Stimulated activated CD8-positive, alpha-beta memory T cell treated with anti-CD3 and anti-CD28 coated beads, Interleukin-4, amount 100 ng/mL, for 1 hour (primary cell): ENCODE measurements at places on chromosomes 11 and 22.
A peak's percentile ranks its signal among the peaks of the same experiment; 100 is the strongest.

- DNase-seq, result no peak
These were observed 251.7 kb downstream of the GRM5 start for GRCh38 chr11:88814076-88814475.

DNA sequence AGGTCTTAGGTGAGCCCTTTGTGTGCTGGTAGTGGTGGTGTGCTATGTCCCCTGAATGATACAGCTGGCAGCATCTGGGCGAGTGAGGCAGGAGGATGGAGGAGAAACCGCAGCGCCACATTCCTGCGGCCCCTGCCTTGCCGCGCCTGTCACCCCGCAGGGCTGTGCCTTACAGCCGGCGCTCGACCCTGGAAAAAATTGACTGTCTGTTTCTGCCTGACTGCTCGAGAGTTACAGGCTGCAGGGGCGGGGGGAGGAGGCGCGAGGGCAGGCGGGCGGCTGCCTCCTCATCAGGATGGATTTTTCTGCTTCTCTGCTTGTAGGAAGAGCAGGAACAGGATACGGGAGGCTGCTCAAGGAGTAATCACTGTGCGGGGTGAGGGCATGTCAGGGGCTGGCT lies 443.4 kb downstream of the MIAT start:
- DNase-seq, result no peak

DNA sequence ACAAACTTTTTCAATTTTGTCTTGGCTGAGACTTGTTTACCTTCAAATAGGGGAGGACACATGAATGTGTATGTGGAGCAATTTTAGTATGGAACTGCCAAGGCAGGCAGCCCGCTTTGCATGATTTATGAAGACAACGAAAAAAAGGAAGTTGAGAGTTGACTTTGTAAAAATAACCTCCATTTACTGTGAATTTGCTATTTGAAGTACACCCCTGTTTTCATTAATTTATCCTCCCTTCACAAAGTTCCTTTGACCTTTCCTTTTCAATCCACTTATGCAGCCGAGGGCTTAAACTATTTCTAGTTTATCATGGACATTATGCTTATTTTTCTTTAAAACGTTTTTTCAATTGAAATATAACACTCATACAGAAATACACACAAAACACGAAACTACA lies 369.6 kb upstream of the CADM1 start:
- DNase-seq, result no peak

DNA sequence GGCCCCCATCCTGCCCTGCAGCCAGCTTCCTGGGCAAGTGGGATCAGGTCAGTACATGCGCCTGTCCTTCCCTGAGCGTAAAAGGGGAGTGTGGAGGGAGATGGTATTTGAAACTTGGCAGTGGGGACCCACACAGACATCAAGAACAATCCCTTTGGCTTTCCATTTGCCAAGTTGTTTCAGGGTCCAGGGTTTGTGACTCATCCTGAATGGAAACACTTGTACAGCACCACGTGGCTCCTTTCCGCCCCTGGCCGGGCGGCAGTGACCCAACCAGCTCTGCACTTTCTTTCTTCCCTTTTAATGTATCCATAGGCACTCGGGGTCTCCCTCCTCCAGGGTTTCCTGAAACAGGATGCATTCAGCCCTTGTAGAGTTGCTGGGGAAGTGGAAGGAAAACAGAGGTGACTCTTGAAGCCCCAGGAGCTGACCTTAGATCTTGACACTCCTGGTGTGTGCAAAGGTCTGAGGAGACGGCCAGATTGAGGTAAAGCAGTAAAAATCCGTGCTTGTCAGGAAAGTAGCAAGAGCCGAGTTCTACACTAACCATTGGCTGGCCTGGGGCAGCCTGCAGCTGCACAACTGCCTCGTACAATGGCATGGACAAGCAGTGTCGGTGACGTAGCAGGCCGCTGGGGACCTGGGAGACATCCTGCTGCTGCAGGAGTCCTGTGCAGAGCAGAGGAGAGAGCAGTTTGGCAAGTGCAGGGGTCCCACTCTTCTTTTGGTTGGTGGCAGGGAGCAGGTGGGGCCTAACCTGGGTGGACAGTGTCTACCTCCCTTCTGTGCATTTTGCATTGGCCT lies 189.8 kb downstream of the SNX19 start:
- DNase-seq, result no peak

DNA sequence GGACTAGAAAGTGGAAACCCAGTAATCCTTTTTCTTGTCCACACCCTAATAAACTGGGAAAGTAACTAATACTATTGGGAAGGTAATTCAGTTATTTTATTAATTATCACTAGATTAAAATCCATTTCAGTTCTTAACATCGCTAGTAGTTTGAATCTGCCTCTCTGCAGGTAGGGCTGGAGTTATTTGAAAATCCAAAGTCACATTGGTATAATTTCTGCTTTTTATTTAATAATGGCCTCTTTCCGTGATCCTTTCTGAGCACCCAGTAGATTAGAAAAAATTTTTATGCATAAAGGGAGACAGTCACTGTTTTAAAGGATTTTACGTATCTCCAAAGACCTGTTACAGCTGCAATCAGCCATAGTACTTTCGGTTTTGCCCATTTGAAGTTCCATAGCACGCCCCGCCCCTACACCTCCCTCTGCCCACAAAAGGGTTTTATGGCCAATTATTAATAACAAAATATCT lies 605 bp upstream of the COPB1 start:
- peak; percentile 23 for DNase-seq

- DNase-seq, result no peak
These were observed 14.9 kb downstream of the SLC22A12 start for GRCh38 chr11:64605656-64606585.

DNA sequence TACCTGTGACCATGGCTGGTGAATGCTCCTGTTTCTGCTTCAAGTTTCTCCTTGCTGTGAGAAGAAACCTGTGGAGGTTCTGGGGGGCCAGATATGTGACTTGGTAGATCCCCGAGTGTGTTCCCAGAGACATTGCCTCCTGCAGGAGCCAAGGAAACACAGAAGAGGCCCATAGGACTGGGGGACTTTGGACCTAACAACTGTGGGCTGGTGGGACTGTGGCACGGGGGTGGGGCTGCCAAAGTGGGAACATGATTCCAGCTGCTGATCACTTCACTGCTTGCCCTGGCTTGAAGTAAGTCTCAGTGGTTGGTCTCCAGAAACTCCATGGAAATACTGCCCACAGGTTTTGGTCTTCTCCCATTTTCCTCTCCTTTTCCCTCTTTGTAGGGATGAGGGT lies 4.1 kb upstream of the NR1H3 start:
- DNase-seq, result no peak

DNA sequence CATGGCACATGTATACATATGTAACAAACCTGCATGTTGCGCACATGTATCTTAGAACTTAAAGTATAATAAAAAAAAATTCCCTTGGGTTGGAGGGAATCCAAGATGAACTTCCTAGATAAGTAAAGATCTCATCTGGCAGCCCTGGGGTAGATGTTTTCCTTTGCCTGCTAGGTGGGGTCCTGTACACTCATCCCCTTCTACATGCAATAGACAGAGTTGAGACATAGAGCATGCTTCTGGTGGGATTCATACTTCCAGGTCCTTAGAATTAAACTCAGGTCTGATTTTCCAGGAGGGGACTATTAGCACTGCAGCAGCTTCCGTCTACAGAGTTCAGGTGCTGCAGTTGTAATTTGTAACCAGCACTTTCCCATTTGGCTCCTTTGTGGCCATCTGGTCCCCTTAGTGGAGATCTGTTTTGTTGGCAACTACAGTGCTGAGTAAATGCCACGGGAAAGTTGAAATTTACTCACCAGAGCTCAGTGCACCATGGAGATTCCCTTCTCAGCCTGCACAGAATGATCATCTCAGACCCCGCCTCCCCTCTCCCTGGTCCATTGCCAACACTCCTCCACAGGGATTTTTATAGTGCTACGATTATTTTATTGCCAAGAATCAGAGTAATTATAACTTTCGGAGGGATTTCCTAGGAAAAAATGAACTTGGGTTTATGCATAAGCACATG lies 220.1 kb upstream of the E2F8 start:
- DNase-seq, result no peak

DNA sequence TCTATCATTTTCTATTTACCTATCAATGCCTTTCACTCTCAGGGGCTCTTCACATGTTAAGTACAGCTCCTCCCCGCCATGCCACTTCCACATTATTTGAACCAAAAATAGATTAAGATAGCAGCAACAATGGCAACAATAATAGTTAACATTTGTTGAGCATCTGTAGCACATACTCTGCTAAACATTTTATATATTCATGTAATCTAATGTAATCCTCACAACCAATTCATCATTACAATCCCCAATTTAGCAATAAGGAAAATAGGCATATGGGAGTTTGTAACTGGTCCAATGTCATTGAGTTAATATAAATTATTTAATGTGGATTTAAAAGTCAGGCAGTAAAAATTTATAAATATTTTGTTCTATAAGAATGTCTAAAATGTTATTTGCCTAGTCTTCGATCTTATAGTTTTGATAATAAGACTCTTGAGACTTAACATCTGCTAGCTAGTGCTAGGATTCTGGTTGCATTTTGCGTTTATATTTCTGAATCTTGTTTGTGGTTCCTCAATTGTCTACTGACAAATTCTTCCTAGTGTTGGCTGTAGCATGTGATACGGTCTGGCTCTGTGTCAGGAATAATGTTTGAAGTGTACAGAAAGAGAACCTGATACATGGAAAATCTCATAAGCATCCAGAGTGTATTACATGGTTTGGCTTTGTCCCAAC lies 621.5 kb upstream of the LUZP2 start:
- DNase-seq, result no peak

- DNase-seq, result no peak
These were observed 54.3 kb downstream of the BCR start for GRCh38 chr22:23234409-23235161.

- DNase-seq, result peak; percentile 68
These were observed 1.1 kb downstream of the CFL1 start for GRCh38 chr11:65856689-65857499.

GRCh38 chr11:93020248-93021046 lies 51.0 kb downstream of the MTNR1B start:
- no peak for DNase-seq
